NCI-H510A (cell line): ENCODE measurements at places on chromosomes 7 and 10.

GRCh38 chr10:6924166-6924565, 344.1 kb upstream of the PRKCQ start:
- no peak for DNase-seq

GRCh38 chr7:46853451-46853850, 728.5 kb downstream of the TNS3 start:
- DNase-seq = no peak

GRCh38 chr10:101091546-101092290, 29.9 kb downstream of the KAZALD1 start:
- DNase-seq = no peak

DNA sequence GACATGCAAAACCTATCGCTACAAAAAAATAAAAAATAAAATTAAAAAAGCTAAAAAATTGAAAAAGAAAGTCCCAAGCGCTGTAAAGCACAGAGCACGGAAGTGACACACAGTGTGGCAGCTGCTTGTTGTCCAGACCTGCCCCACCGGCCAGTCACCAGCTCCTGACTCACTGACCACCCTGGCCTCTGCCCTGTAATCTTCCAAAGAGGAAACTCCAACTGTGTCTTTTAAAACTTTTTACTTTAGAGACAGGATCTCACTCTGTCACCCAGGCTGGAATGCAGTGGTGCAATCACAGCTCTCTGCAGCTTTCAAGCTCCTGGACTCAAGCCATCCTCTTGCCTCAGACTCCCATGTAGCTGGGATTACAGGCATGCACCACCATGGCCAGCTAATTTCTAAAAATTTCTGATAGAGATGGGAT, 23.6 kb downstream of the GNA12 start:
- DNase-seq = no peak

DNA sequence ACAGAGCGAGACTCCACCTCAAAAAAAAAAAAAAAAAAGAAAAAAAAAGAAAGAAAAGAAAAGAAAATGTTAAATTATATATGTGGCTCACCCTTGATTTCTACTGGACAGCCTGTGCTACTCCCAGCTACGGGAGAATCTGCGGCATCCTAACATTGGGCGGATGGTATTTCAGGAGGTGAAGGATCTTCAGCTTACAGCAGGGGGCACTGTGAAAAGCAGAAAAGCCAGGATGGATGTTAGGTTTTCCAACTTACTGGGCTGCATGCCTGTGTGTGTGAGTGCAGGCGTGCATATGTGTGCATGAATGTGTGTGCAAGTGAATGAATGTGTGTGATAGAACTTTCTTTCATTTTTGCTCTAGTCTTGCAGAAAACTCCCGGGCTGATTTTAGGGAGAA, 1066.5 kb downstream of the TYW1 start:
- DNase-seq = no peak

DNA sequence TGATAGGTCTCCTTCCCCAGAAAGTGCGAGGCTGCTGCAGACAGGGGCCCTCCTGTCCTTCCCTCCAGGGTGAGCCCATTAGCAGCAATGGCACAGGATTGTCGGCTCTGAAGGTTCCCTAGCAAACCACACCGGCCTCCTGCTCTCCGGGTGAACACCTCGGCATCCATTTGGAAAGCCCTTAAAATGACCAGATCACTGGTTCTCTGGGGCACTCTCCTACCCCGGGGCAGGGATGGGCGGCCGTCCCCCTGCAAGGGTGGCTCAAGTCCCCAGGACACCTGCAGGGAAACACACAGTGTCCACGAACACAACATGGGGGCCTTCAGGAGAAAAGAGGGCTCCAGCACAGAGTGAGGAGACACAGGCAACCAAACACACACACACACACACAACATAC, 459.1 kb downstream of the PTPRN2 start:
- no peak for DNase-seq

GRCh38 chr10:34427911-34428216, 387.2 kb downstream of the PARD3 start:
- no peak for DNase-seq
